ENCODE measurements at places on chromosomes 3 and 15. TPM values are rescaled to one million over a fixed set of nuclear protein-coding genes. Genes with fewer than 3 reads are reported as not detected.

DNA sequence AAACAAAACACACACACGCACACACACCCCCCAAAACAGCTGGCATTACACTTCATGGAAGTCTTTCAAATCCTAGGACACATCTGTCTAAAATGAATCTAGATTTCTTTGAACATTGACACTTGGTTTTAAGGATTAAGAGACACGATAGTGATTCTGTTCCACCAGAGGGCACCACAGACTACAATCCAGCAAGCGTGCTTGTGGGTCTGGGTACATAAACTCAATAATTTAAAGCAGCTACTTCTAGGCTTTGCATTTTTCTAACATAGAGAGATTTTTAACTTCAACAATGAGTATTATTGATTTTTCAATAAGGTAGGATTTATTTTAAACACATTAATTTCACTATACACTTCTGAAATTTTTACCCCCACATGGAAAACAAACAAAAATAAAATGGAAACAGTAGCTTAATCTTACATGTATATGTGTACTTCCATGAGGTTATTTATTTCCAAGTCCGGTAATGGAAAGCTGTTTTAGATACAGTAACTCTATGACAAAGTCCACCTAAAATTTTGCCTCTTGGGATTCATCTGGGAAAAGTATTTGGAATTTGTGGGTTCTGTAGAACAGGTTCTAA lies 564.0 kb upstream of the TGFBR2 start:
- DNase-seq, result peak; percentile 80

DNA sequence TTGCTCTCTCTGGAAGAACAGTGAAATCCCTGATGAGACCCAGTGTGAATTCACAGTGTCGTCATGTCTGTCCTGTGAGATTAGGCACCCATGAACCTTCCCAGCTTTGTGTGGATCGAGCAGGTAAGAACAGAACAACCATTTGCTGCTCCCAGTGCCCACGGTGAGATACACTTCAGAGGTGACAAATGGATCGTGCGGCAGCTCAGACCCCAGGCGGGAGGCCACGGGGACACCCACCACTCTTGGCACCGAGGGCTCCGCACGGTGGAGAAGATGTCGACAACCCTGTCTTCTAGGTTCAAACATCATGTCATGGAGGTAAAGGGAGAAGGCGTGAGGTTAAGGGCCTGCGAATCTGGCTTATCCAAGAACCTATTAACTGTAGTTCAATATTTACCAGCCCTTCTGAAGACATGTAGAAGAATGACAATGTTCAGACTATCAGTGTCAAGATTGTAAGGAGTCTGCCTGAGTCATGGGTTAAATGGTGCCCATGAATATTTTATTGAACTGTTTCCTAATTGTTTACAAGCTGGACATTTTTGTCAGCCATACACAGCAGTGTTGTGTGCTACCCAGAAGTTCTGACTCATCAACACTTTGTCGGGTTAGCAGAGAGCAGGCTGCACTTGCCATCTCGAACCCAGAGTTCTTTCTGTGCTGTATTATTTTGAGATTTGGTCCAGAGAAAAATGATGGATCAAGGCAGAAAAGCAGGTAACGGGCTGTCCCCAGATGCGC lies 15.5 kb upstream of the PCSK6 start:
- DNase-seq, result no peak

GRCh38 chr3:36446276-36446675 lies 66.0 kb downstream of the STAC start:
- DNase-seq, result no peak

GRCh38 chr3:169310184-169310939 lies 353.1 kb downstream of the MECOM start:
- no peak for DNase-seq

- peak; percentile 52 for DNase-seq
These were observed 32.9 kb downstream of the GJD2 start for GRCh38 chr15:34721802-34722438.

CCR8 gene
- not detected for total RNA-seq

RPN1 gene
- 415 TPM for total RNA-seq

TM4SF4 gene
- 899 TPM for total RNA-seq

DNA sequence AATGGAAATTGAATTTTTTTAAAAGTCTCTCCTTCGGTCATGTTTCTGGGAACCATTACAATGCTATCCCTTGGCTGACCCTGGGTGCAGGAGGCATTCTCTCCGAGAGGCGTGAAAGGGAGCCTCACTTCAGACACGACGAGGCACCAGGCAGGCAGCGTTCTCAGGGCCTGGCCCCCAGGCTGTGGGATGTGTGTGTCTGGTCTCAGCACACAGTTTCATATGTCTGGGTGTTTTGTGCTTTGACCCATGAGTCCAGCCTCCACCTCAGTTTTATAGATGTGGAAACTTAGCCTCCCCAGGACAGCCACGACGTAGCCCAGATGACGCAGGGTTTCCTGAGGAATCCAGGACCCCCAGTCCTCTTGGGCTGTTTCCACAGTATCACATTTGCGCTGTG lies 34.0 kb downstream of the FGD5 start:
- no peak for DNase-seq

DNA sequence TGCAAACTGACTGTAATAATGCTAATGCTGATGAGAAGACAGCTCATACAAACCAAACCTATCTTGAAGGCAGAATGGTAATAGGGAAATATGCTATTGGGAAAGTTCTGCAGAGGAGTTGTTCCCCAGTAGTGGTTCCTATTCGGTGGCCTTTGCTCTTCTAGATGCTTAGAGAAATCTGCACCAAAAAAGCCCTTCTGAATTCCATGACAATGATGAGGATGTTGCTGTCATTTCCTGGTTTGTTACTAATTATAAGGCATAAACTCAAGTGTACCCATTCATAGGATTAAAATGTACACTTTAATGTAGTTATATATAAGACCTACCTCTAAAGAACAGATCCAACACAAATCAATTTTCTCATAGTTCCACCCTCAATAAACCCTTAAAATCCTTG lies 30.1 kb downstream of the TOMM70 start:
- no peak for DNase-seq

DNA sequence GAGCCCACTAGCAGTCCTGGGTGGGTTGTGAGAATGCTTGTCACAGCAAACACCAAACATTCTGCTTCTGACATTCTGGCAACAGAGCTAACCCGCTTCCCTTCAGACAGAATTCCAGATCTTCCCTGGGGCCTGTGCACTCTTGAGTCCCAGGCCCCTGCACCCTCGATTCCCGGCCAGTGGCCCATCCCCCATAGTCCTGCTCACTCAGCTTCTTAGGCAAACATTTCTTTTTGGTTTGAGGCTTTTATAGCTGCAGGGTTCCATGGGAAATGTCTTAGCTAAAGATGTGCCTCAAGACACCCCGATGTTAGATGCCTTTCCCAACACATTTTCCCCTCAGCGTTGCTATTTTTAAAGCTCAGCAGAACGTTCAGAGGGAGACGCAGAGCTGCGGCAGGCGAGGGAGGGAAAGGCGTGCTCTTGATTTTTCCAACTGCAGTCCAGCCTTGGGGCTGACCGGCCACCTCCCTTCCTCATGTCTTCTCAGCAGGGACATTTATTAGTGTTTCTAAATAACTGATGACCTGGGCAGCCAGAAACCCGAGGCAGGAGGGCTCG lies 35.2 kb downstream of the ABTB1 start:
- no peak for DNase-seq

CDV3 gene
- total RNA-seq, result 223 TPM

DNA sequence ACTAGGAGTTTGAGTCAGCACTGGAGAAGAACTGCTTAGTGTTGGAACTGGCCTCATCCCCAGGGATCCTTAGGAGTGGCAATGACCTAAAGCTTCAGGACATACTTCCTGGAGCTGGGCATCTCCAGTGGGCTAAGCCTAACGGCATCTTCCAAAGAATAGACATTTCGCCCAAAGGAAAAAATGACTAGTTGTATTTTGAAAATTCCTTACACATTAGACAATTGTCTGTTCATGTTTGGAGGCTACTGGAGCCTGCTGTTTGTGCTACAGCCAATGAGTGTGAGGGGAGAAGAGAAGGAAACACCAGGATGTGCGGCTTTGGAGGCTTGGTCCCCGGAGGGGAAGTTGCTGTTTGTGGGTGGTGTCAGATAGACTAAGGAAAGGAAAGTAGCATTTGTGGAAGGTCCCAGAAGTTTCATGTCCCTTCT lies 77.6 kb downstream of the POLR2M start:
- DNase-seq, result no peak

GRCh38 chr15:80620141-80620540 lies 75.0 kb upstream of the ABHD17C start:
- DNase-seq, result no peak

Data from hepatocyte (in vitro differentiated cells).